ENCODE measurements at places on chromosomes 16 and 17.
A peak's percentile ranks its signal among the peaks of the same experiment; 100 is the strongest.

GRCh38 chr17:2450016-2450650 is 49.3 kb upstream of the MNT start:
- no peak for DNase-seq
- no peak overlapping the region for H3K4me3 ChIP-seq

GRCh38 chr17:5585836-5586521 is 1.7 kb upstream of the NLRP1 start:
- H3K27me3 ChIP-seq: no peaks in the 10 kb centered on the region
- peaks cover 25% of the 10 kb centered on the region for H3K36me3 ChIP-seq
- no peak for DNase-seq
- peaks cover 61% of the 10 kb centered on the region for H3K4me1 ChIP-seq

DNA sequence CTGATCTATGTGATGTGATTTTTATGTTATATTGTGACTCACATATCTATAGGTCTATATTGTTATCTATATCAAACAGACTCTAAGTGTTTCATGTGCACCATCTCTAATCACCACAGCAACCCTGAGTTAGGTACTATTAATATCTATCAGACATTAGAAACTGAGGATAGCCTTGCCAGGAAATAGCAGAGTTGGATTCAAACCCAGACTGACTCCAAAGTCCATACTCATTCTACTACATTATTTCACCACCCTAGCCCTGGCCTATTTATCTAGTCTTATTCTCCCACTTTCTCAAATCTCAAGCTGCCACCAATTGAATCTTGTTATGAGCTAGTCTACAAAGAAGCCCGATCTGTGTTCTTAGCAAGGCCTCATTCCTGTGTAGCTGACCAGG is 65.4 kb upstream of the GNAO1 start:
- no peak overlapping the region for H3K4me3 ChIP-seq
- no peaks in the 10 kb centered on the region for H3K4me1 ChIP-seq
- no peaks in the 10 kb centered on the region for H3K36me3 ChIP-seq
- DNase-seq: no peak
- no peak overlapping the region for H3K27ac ChIP-seq
- peaks cover 44% of the 10 kb centered on the region for H3K27me3 ChIP-seq

DNA sequence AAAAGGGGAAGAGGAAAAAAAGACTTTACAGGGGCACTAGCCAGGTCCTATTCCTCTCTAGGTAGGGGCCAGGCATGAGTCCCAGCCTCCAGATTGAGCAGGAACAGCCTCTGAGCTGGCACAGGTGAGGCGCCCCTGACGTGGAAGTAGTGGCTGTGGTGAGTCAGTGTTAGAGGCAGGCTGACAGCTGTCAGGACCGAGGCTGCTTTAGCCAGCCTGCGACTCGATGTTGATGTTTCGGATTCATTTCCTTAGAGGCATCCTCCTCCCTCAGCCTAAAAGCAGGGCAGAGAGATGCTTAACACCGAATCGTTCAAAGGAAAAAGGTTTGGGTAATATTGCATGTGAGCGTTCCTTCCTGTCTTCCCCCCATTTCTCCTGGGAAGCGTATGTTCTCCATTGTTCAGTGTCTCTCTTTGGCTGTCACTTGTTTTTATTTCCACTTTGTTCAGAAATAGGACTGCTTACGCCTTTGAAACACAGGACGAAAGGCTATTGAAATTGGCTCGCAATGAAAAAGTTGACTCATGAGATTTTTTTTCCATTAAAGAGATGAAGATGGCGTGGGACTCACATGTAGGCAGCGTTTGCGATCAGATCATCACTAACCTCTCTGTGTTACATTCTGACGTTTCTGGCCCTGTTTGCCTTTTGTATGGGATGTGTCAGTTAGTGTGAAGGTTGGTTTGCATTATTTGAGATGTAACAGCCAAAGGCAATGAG is 1.3 kb downstream of the KIAA0513 start:
- H3K27ac ChIP-seq: peak overlapping the region; percentile 98
- H3K4me1 ChIP-seq: peaks cover 46% of the 10 kb centered on the region
- peak; percentile 77 for DNase-seq
- H3K27me3 ChIP-seq: no peaks in the 10 kb centered on the region
- H3K4me3 ChIP-seq: peak overlapping the region; percentile 85
- peaks cover 12% of the 10 kb centered on the region for H3K36me3 ChIP-seq

DNA sequence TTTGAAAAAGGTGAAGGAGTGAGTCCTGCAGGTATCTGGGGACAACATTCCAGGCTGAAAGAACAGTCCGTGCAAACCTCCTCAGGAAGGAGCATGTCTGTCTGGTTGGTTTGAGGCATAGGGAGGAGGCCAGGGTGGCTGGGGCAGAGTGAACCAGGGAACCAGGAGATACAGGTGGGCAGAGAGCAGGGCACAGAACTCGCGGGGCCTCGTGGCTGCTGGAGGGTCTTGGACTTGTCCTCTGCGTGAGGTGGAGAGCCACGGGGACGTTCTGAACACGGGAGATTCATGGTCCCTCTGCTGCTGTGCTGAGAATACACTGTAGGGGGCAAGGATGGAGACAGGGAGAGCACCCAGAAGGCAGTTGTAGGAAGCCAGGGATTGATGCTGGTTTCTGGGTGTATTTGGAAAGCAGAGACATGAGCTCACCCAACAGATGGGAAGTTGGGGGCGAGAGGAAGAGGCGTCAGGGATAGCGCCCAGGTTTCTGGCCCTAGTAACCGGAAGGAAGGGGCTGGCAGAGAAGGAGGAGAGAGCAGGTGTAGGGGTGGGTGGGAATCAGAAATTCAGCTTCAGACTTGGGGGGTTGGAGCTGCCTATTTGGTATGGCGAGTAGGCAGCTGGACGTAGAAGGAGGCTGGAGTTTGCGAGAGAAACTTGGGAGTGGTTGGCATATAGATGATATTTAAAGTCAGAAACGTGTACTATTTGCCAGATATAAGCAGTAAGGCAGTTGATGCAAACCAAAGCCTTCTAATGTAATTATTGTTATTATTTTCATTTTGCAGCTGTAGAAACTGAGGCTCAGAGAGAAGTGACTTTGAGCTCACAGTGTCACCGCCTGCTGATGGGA is at the start of gene CCL17:
Gene CCL17 (plus strand): TSS at position 803 of the 853 bp plus-strand sequence. CDS start 9,166 bp downstream, outside the sequence.
- H3K36me3 ChIP-seq: no peaks in the 10 kb centered on the region
- H3K27me3 ChIP-seq: peaks cover 3% of the 10 kb centered on the region
- H3K4me1 ChIP-seq: peaks cover 5% of the 10 kb centered on the region
- no peak within 1 kb of the TSS for H3K27ac ChIP-seq
- no peak within 1 kb of the TSS for H3K4me3 ChIP-seq

DNA sequence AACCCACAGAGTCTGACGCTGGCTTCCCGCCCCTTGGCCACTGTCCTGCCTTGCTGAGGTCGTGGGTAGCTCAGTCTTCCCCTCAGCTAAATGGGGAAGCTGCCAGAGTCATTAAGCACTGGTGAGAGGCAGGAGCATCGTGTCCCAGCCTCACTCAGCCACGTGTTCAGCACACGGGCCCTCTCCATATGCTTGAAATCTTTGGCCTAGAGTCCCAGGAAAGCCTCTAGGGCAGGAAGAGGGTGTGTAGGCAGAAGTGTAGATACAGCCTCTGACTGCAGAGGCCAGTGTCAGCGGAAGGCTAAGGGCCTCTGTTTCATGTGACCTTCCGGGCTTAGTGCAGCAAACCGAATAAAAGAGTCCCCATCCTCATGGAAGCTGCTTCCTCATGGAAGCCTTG is 4.1 kb downstream of the DHODH start:
- H3K27me3 ChIP-seq: no peaks in the 10 kb centered on the region
- H3K36me3 ChIP-seq: peaks cover 80% of the 10 kb centered on the region
- peak overlapping the region; percentile 81 for H3K27ac ChIP-seq

DNA sequence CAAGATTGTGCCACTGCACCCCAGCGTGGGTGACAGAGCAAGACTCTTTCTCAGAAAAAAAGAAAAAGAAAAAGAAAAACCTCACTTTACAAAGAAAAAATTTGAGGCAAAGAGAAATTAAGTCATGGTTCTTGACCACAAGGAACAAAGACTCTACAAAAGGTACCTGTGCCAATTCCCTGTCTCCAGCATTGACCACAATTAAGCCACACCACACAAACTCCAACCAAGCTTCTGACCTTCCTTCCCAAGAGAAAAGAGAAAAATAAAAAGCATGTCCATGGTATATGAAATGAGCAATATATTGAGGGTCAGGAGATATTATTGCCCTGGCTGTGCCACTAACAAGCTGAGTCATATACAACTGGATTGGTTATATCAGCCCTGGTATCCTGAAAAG is 146.3 kb upstream of the NOG start:
- DNase-seq: no peak
- no peak overlapping the region for H3K27ac ChIP-seq
- no peaks in the 10 kb centered on the region for H3K4me1 ChIP-seq
- H3K36me3 ChIP-seq: no peaks in the 10 kb centered on the region
- H3K4me3 ChIP-seq: no peak overlapping the region
- peaks cover 4% of the 10 kb centered on the region for H3K27me3 ChIP-seq

DNA sequence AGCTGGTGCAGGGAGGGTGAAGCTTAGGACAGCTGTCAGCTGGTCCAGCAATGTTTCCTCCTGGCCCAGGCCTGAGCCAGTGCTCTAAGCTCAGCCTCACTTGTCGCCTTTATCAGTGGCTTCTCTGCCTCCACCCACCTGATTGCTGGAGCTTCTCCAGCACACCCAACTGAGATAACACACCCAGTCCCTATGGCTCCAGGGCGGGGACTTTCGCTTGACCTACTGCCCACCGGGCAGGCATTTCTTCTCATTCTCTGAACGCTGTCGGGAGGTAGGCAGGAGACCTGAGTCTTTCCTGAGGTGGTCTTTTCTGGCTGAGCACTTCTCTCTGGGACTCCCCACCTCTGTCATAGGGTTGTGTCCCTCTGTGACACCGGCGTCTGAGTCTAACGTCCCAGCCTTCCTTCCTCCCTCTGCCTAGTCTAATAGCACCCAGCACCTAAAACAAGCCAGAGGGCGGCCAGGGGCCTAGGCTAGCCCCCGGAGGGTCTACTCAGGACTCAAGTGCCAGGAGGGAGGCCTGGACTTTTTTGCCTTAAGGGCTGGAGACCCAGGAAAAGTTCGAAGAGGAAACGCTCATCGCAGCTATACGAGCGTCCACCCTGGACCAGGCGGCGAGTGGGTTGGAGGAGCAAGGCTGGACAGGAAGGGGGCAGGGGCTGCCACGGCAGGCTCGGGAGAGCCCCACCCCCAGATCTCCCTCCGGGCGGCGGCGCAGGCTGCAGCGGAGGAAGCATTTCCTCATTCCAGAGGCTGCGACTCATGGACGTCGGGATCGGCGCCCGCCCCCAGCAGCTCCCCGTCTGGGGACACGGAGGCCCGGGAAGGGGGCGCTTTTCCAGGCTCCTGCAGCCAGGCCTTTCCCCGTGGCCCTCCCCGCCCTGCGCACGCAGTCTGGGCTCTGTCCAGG is 756 bp downstream of the TAX1BP3 start:
- no peaks in the 10 kb centered on the region for H3K27me3 ChIP-seq
- H3K36me3 ChIP-seq: peaks cover 37% of the 10 kb centered on the region
- peaks cover 35% of the 10 kb centered on the region for H3K4me1 ChIP-seq
- DNase-seq: no peak
- H3K4me3 ChIP-seq: peak overlapping the region; percentile 95
- H3K27ac ChIP-seq: peak overlapping the region; percentile 64
